ENCODE measurements at places on chromosomes 2 and 18. TPM values are rescaled to one million over a fixed set of nuclear protein-coding genes. Genes with fewer than 3 reads are reported as not detected.

GRCh38 chr2:162381851-162382250 is 37.9 kb downstream of the GCA start:
- DNase-seq, result no peak

- DNase-seq, result no peak
Measured at GRCh38 chr18:48629730-48630324, 91.0 kb downstream of the CTIF start.

- DNase-seq, result no peak
Measured at GRCh38 chr18:79720359-79720733, 40.7 kb downstream of the CTDP1 start.

DNA sequence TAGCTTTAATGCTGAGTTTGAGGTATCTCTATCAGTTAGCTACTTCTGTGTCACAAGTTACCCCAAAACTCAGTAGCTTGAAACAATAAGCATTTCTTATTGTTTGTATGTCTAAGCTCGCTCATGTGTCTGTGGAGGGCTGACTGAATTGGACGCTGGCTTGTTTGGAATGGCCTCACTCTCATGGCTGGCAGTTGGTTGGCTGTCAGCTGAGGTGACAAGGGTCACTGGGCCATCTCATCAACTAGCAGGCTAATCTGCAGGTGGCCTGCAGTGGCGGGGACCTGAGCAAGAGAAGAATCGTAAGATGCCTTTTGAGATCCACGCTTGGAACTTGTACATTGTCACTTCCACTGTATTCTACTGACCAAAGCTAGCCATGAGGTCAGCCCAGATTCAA is 13.4 kb upstream of the DLX2 start:
- DNase-seq, result no peak

DNA sequence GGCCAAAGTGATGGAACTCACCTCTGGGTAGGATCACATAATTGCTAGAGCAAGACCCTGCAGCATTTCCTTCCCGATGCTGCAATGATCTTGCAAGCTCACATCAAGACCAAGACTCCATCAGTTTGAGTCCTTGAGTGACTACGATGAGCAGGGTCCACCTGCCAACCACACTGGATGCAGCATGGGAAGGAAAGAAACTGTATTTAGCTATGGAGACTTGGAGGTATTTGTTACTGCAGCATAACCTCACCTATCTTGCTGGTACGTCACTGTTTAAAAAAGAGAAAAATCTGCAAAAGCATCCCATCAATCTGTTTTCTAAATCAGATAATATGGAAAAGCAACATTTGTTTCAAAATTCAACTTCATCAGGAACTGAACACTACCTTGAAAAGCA is 2.5 kb downstream of the RNF152 start:
- DNase-seq, result no peak

GRCh38 chr2:20585359-20585709 is 65.6 kb downstream of the HS1BP3 start:
- DNase-seq, result no peak

DNA sequence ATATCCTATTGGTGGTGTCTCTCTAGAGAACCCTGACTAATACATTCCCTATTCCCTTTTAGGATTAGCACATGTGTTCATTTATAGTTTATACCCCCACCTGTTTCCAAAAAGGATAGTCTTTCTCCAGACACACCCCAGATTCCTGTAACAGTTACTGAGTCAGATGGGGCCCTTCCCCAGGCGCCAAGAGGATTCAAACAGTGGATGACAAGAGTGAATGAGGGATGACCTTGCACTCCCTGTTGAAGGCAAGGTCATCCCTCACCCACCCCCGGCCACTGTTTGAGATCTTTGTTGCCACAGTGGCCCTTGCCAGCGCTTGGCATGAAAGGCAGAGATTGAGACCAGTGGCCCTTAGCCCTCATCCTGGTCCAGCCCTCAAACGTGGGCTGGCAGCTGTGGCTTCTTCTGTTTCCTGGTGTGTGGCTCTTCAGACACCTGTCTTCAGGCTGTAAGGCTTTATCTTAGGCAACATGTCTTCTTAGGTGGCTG is 15.3 kb upstream of the REEP1 start:
- DNase-seq, result no peak

DNA sequence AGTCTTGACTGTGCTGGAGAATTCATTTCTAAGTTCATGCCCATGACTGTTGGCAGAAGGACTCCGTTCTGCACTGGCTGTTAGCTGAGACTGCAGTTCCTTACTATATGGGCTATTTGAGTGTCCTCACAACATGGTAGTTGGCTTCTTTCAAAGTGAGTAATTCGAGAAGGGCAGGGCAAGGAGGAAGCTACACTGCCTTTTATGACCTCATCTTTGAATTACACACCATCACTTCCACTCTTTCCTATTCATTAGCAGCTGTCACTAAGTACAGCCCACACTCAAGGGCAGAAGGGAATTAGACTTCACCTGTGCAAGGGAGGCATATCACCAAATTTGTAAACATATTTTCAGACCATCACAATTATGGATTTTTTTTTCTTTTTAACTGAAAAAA is 55.9 kb upstream of the EPAS1 start:
- no peak for DNase-seq

GRCh38 chr2:235928751-235929370 is 239.3 kb downstream of the GBX2 start:
- DNase-seq, result no peak

DNA sequence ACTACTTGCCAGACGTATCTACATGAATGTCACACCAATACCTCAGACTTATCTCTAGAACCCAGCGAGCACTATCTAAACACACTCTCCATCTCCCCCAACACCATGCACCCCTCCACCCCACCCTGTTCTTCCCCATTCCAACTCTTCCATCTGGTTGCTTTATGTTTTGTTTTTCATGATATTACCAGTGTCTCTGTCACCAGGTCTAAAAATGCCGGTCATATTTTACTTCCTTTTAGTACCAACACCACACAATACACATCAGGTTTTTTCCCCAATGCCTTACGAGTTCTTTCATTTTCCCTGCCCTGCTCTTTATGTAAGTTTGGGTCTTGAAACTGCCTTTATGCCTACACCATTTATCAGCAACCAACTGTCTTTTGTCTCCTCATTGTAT is 10.2 kb upstream of the ITGA4 start:
- DNase-seq, result no peak

C1D gene
- 14.2 TPM for total RNA-seq

MC2R gene
- total RNA-seq, result 0.60 TPM

GFPT1 gene
- 55.3 TPM for total RNA-seq

MYO3B gene
- total RNA-seq, result 14.1 TPM
